ENCODE measurements at places on chromosomes 16 and 17.
A peak's percentile ranks its signal among the peaks of the same experiment; 100 is the strongest.

DNA sequence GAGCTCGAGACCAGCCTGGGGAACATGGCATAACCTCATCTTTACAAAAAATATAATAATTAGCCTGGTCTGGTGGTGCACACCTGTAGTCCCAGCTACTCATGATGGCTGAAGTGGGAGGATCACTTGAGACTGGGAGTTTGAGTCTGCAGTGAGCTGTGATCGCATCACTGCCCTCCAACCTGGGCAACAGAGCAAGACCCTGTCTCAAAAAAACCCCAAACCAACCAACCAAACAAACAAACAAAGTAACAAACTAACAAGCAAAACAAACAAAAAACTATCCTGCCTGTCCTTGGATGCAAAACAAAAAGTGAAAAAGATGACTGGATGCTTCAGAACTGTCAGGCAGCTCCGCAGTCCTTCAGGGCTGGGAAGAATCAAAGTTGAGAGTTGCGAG, 5.7 kb upstream of the NGFR start:
- DNase-seq, result no peak

DNA sequence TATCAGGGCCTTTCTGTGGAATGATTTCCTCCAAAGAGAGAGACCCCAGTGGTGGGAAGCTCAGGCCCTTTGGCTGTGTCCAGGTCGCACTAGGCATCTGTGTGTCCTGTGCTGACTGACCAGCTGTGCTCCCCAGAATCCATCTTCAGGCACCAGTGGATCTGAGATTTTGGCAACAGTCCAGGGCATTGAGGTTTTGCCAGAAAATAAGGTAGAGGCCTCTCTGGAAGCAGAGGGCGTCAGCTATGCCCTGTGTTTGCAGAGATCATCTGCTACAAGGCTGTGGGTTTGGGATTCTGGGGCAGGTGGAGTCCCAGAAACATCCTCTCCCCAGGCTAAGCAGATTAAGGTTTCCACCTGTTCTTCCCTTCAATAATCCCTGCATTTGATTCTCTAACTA, 57.5 kb upstream of the TOB1 start:
- no peak for DNase-seq

DNA sequence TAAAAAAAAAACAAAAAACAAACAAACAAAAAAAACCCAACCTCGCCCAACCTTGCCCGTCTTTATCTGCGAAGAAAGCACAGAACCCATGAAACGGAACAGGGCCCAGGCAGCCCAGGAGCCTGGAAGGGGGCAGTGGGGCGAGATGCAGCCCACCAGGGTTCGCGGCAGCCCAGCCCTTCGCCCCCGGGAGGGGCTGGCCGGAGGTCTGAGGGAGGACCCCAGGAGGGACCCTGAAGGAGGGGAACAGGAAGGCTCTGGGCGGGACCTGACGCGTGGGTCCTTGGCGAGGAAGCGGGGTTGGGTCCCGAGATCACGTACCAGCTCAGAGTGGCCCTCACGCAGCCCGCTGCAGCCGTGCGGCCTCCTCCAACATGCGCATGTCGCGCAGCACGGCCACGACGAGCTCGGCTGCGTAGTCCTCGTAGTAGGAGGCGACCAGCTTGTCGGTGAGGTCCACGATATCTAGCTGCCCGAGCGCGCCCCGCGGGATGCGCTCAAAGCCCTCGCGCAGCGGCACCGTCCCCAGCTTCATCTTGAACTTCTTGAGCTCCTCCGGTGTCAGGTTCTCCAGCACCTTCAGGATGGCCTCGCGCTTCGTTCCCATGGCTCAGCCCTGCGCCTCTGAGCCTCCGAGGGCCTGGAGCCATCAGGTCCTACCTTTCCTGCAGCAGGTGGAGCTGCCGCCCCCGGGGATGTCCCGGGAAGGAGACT, at the start of gene PYDC1:
TSS of gene PYDC1 (minus strand) at position 714 of the 714 bp plus-strand sequence. CDS start at position 607, 107 bp downstream.
- DNase-seq, result peak; percentile 17

GRCh38 chr17:28199728-28200127, 119.3 kb upstream of the TMEM97 start:
- no peak for DNase-seq

DNA sequence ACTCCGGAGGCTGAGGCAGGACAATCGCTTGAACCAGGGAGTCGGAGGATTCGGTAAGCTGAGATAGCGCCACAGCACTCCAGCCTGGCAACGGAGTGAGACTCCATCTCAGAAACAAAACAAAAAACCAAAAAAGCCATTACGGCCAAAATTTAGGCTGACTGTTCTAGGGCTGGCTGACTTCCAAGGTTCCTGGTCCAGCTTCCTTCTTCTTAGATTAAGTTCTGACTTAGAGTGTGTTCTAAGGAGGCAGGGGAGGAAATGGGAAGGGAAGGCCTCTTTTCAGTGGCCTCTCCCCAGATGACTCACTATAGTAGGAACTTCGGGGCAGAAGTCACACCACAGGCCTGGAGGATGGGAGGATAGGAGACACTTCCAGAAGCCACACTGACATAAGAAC, 27.7 kb upstream of the CLEC18B start:
- DNase-seq, result no peak

- DNase-seq, result no peak
Measured at GRCh38 chr17:59751955-59752413, 44.5 kb downstream of the VMP1 start.

- DNase-seq, result no peak
Measured at GRCh38 chr16:78230832-78231231, 131.4 kb downstream of the WWOX start.

DNA sequence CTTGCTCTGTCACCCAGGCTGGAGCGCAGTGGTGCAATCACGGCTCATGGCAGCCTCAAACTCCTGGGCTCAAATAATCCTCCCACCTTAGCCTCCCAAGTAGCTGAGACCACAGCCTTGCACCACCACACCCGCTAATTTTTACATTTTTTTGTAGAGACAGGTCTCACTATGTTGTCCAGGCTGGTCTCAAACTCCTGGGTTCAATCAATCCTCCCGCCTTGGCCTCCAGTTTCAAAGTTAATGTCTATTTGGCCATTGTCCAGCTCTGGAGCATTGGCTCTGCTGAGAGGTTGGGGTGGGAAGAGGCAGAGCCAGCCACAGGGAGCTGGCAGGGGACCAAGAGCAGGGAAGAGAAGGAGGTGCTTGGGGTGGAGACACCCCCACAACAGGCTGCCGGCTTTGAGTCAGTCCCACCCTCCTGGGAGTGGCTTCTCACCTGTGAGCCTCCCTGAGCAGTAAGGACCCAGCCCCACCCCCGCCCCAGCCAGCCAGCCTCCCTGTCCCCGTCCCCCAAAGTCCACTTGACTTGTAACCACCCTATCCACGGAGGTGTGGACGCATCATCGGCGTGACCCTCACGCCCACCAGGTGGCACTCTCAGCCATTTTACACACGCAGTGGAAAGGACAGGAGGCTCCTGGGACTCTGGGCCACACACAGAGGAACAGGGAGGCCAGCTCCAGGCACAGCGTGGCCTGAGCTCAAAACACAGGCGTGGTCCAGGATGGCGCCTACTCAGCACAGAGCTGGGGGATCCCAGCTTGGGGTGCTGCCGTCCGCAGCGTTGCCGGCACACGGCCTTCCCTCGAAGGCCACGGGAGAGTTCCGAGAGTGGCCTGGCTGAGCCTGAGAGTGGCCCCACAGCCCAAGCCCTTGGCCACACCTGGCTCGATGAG, 22.8 kb upstream of the PVALEF start:
- DNase-seq, result peak; percentile 29

DNA sequence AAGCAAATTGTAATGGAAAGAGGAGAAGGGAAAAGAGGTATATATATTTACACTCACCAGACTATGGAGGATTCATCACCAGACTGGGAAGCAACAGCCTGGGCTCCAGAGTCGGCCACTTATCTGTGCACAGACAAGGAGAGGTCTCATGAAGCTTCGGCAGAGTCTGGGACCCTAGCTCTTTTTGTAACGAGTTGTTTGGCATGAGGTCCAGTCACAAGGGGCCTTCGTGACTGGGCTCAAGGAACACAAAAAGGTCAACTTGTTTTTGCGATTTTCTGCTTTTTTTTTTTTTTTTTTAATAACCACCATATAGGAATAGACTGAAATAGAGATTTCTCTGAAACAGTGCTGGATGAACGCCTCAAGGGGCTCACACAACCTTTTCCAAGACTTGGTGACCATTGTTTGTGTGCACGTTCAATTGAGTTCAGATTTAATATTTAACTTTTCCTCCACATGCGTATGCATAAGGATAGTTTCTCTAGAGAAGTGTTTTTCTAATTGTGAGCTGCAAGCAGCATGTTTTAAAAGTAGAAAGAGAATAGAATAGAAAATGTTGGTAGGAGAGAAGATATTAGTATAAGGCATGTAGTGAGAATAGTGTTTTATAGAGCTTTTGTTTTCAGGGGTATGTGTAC, 25.8 kb downstream of the BPTF start:
- DNase-seq, result no peak

GRCh38 chr17:82846061-82846691, 6.4 kb upstream of the ZNF750 start:
- no peak for DNase-seq

- no peak for DNase-seq
Measured at GRCh38 chr16:13291591-13292333, 390.4 kb downstream of the SHISA9 start.

- DNase-seq, result no peak
Measured at GRCh38 chr17:77695386-77695785, 263.1 kb upstream of the TNRC6C start.

DNA sequence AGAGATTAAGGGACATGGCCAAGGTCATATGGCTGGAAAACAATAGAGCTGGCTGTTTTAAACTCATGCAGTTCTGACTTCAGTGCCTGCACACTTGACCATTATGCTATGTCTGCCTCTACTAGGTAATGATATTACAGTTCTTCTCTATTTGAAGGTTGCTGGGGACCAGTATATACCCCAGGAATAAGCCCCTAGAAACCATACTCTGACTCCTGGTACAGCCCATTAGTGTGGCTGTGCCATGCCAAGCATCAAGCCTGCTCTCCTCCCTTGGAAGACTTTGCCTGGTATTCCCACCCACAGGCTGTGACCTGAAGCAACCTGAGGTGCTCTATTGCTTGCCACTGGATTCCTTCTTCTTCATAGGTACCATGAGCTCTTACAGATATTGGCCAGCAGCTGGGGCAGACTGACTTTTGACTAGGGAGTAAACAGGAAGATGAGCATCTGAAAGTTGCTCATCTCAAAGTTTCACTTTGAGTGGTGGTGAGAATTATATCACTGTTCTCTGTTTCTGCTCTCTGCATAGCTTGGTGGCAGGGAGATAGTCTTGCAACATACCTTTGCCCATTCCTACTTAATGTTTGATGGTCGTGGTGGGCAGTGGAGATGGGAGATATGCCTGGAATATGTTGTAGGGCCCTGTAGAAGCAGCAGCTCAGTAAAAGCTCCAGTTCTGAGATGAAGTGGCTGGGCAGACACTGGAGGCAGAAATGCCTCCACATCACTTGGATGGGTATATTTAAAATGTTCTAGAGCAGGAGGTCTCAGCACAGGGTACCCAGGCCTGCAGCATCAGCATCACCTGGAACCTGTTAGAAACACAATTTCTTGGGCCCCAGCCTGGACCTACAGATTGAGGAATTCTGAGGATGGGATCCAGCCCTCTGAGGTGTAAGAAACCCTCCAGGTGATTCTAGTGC, 274.7 kb downstream of the HS3ST4 start:
- no peak for DNase-seq

DNA sequence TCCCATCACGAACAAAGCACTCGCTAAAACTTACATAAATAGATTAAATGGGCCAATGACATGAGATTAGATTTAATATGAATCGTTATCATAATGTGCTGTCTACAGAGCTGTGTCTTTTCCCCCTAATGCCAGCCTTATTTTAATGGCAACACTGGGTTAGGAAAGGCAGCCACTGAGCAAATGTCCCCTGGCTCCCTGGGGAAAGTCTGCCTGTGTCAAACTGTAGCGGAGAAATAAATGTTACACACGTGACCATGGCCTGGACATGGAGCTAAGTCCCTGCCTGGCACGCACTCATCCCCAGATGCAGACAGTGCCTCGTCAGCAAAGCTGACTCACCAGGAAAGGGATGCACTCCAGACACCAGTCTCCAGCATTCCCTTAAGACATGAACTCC, 61.3 kb upstream of the SDK2 start:
- no peak for DNase-seq

DNA sequence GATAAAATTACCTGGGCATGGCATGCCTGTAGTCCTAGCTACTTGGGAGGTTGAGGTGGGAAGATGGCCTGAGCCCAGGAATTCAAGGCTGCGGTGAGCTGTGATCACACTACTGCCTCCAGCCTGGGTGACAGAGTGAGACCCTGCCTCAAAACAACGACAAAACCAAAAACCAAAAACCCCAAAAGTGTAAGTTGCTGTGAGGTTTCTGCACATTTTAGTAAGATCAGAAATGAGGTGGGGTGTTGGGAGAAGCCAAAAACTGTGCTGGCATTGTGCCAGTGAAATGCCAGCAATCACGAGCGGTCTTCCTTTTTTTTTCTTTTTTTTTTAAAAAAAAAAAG, 114.6 kb downstream of the PITPNC1 start:
- DNase-seq, result no peak

- no peak for DNase-seq
Measured at GRCh38 chr16:84047206-84047605, 4.6 kb upstream of the SLC38A8 start.

All from NCI-H1930 (cell line).